ENCODE measurements at places on chromosomes 1 and 21. TPM values are rescaled to one million over a fixed set of nuclear protein-coding genes. Genes with fewer than 3 reads are reported as not detected.
A peak's percentile ranks its signal among the peaks of the same experiment; 100 is the strongest.

- DNase-seq: no peak
Observed at GRCh38 chr1:203176273-203177035, 828 bp upstream of the MYBPH start.

GRCh38 chr1:217977943-217978342 lies 307.1 kb upstream of the RRP15 start:
- DNase-seq: no peak

The NES gene
- polyA plus RNA-seq: 2.5 TPM

DNA sequence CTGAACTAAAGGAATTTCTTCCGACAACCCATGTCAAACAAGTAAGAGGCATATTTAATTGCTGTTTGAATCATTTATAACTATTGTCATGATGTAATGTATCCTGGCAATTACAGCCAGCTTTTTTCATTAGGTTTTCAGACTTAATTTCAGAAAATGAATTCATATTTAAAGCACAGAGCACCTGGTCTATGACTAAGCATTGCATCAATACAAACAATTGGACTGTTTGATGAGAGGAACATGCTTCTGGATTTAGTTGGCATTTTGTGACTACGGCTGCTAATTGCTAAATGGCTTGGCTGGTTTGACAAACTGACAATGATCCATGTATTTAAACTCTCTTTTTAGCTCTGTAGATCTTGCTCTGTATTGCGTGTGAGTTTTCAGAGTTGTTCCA lies 853.4 kb downstream of the NCAM2 start:
- DNase-seq: no peak

GRCh38 chr1:61337981-61338848 lies 255.9 kb downstream of the NFIA start:
- DNase-seq: peak; percentile 91

The LCE1A gene
- polyA plus RNA-seq: not detected

DNA sequence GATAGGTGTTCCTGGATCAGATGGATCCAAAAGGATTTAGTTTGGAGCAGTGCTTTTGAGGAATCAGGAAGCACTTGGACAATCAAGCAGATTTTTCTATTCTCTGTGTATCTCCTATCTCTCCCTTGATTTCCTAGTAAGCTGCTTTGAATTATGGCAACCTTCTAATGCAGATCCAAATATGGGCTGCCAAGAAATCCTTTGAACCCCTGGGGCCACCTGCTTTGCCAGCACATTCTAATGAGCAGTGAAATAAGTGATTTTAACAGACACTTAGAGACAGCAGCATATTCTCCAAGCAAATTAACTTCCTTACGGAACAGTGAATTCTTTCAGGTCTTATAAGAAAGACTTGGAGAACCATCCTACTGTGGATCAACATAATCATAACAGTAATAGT lies 195.4 kb downstream of the GPR52 start:
- no peak for DNase-seq

- no peak for DNase-seq
Observed at GRCh38 chr1:84709131-84709530, 18.9 kb upstream of the SSX2IP start.

The SLAMF6 gene
- not detected for polyA plus RNA-seq

GRCh38 chr1:97608272-97608671 lies 312.6 kb downstream of the DPYD start:
- no peak for DNase-seq

- peak; percentile 91 for DNase-seq
Observed at GRCh38 chr1:21338573-21339355, 48.5 kb upstream of the ECE1 start.

DNA sequence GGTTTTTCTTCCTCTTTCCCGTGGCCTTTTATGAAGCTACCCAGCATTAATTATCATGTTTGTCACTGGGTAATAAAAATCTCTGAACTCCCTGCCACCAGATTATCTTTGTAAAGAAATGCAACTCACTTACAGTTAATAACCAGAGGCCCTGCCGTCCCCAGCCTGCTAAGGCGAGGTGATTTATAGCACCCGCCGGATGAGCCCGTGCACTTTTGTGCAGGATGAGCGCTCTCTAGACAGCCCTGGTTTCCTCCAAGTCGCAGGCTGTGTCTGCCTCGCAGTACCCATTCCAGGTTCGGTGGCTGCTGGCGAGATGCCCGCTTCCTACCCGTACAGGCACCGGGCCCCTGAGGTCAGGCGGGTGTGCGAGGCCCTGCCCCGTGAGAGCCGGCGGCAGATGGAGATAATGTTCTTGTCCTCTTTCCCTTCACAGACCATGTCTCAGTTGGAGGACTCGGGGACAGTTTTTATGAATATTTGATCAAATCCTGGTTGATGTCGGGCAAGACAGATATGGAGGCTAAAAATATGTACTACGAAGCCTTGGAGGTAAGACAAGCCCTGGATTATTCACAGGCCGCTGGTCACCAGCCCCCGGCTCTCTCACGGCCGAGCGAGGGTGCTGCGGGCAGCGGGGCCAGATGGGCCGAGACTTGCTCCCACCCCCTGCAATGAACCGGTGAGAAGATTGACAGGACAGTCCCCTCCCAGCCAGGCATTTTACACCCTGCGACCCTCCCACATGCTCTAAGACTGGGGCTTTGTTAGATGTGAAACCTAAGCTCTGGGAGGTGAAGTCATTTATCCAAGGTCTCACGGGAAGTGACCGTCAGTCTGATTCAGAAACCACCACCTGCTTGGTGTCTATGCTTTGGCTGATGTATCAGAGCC lies 28.5 kb upstream of the SELENON start:
- DNase-seq: peak; percentile 74

- no peak for DNase-seq
Observed at GRCh38 chr1:184214128-184214527, 162.6 kb downstream of the TSEN15 start.

- DNase-seq: no peak
Observed at GRCh38 chr1:200053646-200054045, 26.1 kb downstream of the NR5A2 start.

DNA sequence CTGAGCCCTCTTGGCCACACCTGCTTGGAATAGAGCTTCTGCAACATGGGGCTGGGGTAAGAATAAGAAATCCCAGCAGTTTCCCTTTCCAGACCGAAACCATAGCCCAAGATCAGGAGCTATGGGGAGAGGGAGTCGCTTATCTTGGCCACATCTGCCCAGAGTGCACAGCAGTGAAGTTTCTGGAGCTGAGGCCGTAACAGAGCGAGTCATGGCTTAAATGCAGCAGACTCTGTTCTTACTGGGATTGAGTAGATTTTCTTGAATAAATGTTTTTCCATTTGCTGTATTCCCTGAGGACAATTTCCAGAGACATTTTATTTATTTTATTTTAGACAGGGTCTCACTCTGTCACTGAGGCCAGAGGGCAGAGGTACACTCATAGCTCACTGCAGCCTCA lies 33.5 kb downstream of the CFAP57 start:
- no peak for DNase-seq

The RAB4A gene
- 56.0 TPM for polyA plus RNA-seq

GRCh38 chr1:77504986-77505385 lies 177.5 kb downstream of the ZZZ3 start:
- no peak for DNase-seq

- peak; percentile 44 for DNase-seq
Observed at GRCh38 chr1:197464044-197464443, 196.0 kb downstream of the CRB1 start.

The FCMR gene
- 0.47 TPM for polyA plus RNA-seq

- no peak for DNase-seq
Observed at GRCh38 chr1:100250264-100250663, 630 bp upstream of the DBT start.

The KRTAP7-1 gene
- polyA plus RNA-seq: not detected

DNA sequence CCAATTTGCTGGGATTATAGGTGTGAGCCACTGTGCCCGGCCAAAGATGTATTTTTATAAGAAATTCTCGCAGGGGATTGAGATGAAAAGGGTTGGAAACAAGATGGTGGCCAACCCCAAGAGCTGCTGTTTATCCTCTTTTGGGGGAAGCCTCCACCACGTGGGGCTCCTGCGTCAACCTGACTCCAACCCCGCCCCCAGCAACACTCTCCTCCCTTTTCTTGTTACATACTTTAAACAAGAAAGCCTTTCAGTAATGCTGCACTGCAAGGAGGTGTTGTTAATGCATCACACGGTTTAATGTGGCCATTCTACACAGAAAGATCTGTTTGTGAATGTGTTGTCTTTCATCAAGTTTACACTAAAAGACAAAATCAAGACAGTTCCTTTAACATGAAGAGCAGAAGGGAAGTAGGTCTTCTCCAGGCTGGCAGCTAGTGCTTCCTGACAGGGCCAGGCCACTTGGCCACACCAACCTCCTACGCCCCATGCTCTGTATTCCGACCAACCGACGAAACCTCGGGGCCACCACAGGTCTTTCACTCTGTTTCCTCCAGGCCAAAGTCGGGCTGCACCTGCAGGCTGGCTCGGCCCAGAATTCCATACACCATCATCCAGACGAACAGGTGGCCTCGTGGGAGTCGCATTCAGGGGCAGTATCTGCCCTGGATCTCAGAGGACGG lies 25.9 kb downstream of the C2CD2 start:
- DNase-seq: no peak

DNA sequence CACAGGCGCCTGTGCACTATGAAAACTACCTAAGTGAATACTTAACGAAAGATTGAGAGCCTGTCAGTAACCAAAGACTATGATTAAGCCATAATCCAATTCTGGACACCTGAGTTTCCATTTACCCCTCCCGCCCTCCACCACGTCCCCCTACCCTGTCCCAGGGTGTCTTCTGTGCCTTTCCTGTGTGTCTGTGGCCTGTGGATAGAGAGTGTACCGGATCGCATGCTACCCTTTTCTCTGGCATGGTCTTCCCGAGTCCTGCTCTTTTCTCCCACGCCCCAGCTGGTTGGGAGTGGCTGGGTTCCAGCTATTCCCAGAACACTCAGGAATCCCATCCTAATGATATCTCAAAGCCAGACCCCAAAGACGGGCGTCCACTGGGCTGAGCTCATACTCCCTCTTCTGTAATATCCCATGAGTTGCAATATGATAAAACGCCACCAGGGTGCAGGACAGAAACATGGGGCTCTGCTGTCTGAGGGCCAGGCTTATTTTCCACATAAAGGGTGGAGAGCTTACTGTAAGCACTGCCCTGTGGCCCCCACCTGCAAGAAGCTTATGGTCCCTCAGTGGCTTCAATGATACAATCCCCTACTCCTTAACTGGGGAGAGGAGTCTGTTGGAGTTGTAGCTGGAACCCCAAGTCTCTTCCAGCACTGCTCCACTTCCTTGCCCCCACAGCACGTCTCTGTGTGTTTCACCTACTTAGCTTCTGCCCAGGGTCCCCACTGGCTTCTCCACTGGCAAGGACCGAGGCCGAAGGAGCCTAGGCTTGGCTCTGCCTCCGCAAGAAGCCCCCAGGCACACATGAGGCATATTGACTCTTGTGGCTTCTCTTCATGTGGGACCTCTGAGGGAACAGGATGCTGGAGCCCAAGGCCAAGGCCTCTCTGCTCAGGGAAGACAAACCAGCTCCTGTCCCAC lies 17.6 kb upstream of the ALX3 start:
- peak; percentile 54 for DNase-seq

The IL24 gene
- not detected for polyA plus RNA-seq

DNA sequence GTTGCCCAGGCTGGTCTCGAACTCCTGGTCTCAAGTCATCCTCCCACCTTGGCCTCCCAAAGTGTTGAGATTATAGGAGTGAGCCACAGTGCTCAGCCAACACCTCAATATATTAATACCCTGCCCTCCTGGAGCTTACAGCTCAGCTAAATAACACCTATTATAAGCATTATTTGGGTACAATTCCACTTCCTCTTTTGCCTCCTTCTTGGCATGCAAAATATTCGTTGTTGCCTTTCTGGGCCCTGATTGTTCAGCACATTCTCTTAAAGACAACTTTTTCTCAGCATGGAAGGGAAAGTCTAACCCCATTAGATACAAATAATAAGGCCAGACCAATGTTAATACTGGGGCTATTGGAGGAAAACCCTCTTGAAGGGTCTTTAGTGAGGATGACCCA lies 2.8 kb downstream of the PAQR7 start:
- no peak for DNase-seq

DNA sequence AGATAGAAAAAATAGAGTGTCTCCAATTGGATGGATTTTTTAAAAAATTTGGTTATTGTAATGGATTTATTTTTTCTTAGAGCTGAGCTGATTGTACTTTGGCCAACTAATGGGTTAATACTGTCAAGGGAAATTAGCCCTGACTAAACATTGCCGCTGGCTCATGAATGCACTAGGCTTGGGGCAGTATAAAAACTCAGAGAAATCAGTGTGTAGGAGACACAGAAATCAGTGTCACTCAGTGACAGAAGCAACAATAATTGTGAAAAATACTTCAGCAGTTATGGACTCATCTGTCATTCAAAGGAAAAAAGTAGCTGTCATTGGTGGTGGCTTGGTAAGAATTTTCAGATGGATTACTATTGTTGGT lies at the start of gene KMO:
TSS of gene KMO (plus strand) at position 217 of the 370 bp plus-strand sequence. CDS start at position 284, 67 bp downstream.
- no peak for DNase-seq

- no peak for DNase-seq
Observed at GRCh38 chr1:185636848-185637247, 97.3 kb upstream of the HMCN1 start.

GRCh38 chr1:6971048-6971447 lies 185.8 kb downstream of the CAMTA1 start:
- no peak for DNase-seq

GRCh38 chr1:12616709-12617373 lies 1.2 kb downstream of the DHRS3 start:
- DNase-seq: no peak

DNA sequence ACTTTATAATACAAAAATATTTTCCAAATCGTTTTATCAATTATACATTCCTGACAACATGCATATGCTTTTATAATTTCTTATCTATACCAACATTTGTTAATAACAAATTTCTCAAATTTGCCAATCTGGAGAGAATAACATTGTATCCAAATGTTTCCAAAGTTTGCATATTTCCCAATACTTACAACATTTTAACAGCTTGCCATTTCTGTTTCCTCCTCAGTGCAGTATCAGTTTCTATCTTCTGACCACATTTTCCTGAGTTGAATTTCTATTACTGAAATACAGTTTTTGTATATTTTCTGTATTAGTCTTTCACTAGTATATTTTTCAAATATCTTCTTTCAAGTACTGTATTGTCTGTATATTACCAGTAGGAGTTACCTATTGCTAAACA lies 1594.3 kb downstream of the PLA2G4A start:
- no peak for DNase-seq

The AGTRAP gene
- 28.3 TPM for polyA plus RNA-seq

The C1orf210 gene
- 7.1 TPM for polyA plus RNA-seq

DNA sequence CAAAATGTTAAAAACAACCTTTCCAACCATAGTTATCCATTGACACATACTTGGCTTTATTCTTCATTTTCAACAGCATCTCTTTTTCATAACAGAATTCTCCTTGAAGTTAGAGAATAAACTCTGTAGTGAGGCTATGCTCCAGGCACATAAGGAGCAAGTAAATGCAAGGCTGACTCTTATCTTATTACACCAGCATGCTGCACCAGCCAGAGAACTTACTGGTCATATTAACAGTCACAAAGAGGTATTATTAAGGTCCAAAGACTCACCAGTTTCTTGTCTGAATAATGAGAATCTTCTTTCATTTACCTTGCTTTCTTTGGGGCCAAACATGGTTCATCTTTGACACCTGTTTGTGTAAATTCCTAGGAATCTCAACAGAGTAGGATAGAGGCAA lies 71.3 kb upstream of the IVNS1ABP start:
- no peak for DNase-seq

GRCh38 chr1:48568501-48568900 lies 96.5 kb upstream of the SPATA6 start:
- DNase-seq: no peak

The LCE2B gene
- not detected for polyA plus RNA-seq

- peak; percentile 42 for DNase-seq
Observed at GRCh38 chr1:248841702-248842395, 3.8 kb downstream of the ZNF672 start.

GRCh38 chr1:209387271-209387968 lies 196.1 kb upstream of the CAMK1G start:
- DNase-seq: no peak

The GPR161 gene
- polyA plus RNA-seq: 0.13 TPM

The PTBP2 gene
- 8.3 TPM for polyA plus RNA-seq

The CFAP107 gene
- polyA plus RNA-seq: not detected

Data from HepG2 (cell line).